ENCODE measurements at places on chromosomes 4 and X.
A peak's percentile ranks its signal among the peaks of the same experiment; 100 is the strongest.

GRCh38 chr4:12701384-12701783 is 782.8 kb downstream of the RAB28 start:
- DNase-seq = no peak

GRCh38 chr4:139965789-139966188 is 188.2 kb downstream of the MAML3 start:
- no peak for DNase-seq

- DNase-seq = no peak
Observed at GRCh38 chr4:11116940-11117339, 311.8 kb downstream of the HS3ST1 start.

GRCh38 chrX:121733514-121733913 is 686.1 kb downstream of the GLUD2 start:
- DNase-seq = no peak

DNA sequence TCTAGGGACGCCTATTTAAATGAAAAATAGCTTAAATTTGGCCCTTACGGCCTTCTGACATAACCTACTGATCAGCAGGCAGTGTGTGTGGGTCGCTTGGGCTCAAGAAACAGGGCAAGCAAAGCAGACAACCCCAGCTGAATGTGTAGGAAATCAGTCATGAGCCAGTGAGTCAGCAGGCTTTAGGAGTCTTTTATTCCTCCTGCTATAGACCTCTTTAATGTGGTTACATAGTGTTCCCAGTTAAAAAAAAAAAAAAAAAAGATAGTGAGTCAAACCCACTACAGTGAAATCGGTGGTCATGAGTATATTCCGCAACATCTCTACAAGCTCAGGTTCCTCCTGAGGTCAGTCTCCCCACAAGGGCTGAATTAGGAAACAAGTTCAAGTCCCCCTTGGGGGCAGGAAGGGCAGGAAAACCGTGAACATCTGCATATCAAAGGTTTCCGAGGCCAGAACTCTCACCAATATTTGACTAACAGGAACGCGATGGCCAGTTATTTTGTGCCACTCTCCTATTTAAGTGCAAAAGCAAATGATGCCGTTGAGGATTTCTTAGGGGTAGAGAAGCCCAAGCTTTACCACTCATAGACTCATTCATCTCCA is 32.7 kb downstream of the ACSL1 start:
- peak; percentile 82 for DNase-seq

GRCh38 chr4:24607334-24607733 is 23.0 kb upstream of the DHX15 start:
- no peak for DNase-seq

- no peak for DNase-seq
Observed at GRCh38 chr4:98539299-98539698, 119.1 kb downstream of the TSPAN5 start.

DNA sequence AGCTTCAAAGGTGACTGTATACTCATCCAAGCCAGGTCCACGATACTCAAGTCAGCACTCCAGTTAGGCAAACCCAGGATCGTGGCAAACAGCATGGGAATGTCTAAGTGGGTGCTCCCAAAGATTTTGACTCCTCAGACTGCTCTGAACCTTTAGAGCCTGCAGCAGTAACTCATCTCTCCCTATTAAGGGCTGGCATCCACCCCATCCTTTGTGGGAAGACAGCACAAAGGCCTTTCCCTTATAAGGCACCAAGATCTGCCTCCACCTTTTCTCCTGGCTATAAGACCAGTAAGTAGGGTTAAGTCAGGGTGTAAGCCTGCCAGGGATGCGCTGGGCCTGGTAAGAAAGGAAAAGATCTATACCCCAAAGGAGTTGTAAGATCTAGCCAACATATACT is 23.6 kb upstream of the SLC25A43 start:
- no peak for DNase-seq

- DNase-seq = peak; percentile 7
Observed at GRCh38 chr4:90113881-90114457, 13.2 kb upstream of the CCSER1 start.

DNA sequence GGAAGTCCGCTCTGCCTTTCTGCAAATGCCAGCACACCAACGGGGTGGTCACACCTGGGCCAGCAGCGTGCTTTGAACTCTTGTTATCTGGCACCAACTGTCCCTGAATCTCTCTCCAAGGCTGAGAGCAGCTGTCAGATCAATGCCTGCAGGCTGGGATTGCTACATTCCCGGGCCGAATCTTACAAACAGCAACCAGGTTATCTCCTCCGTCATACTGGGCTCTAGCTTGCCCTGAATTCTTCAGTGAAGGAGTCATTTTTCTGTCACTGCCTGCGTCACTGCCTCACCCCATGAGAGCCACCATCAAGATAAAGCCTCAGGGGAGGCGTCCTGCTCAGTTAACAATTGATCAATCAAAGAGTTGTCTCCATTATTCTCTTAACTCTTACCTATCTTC is 329.4 kb upstream of the PPARGC1A start:
- no peak for DNase-seq

DNA sequence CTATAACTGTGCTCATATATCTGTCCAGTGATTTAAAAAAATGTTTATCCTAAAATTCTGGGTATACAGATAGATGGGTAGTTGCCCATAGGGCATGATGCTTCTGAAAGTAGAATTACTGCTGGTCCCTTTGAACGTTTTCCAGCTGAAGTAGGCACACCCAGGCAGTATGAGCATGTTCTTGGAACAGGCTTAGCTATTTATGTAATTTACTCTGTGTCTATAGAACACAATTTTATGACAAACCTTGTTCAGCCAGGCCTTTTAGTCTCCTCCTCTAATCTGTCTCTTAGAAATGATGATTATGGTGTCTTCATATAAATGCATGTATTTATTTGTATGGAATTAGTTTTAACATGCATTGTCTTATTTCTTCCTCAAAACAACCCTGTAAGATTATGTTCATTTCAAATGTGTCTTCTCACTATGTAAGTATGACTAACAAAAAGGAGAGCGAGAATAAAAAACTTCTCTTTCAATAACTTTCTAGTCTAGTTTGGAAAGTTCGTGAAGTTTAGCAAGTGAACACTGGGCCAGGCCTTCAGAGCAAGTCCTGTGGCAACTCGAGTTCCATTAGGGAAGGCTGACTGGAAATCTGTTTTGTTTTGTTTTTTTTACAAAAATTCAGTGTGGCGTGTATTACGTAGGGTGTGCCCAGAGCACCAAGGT is 142.0 kb downstream of the AFF1 start:
- DNase-seq = no peak

- DNase-seq = no peak
Observed at GRCh38 chr4:79212311-79212710, 113.5 kb downstream of the NAA11 start.

GRCh38 chrX:37302569-37302968 is 46.6 kb upstream of the PRRG1 start:
- DNase-seq = no peak

DNA sequence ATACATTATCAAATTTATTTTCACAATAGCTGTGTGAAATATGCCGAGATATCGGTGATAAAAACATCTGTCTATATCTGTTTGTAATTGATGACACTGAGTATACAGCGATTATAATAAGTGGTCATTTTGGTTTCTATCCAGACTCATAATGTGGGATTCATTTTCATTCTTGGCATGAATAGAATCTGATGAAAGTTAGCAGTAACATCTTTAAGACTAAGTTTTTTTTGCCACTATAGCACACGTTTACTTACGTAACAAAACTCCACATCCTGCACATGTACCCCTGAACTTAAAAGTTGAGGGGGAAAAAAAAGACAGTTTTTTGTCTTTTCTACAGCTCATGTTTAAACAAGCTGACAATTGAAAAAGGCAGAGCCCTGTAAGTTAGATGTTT is 86.4 kb downstream of the PPA2 start:
- DNase-seq = no peak

GRCh38 chrX:37984880-37985279 is 21.5 kb upstream of the SYTL5 start:
- no peak for DNase-seq

- no peak for DNase-seq
Observed at GRCh38 chr4:154454710-154455109, 36.9 kb downstream of the DCHS2 start.

GRCh38 chr4:39146211-39146610 is 36.1 kb upstream of the WDR19 start:
- DNase-seq = no peak

- no peak for DNase-seq
Observed at GRCh38 chr4:82123934-82124333, 249.9 kb downstream of the HNRNPD start.

GRCh38 chr4:151418385-151418784 is 9.4 kb downstream of the FHIP1A start:
- peak; percentile 73 for DNase-seq

DNA sequence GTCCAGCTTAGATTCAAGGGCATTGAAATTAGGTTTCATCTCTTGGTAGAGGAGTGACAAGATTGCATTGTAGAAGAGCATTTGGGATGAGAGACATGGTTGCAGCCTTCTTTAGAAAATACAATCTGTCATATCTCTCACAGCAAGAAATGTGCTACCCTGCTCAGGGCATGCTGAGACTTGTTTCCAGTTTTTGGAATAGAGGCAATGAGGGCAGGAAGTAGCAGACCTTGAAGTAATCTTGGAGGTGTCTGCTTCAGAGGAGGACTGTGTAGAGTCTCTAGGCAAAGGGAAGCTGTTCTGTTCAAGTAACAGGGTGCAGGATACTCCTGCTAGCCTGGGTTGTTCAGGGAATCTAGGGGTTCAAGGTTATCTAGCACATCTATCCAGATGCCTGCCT is 116.1 kb upstream of the ZNF827 start:
- no peak for DNase-seq

- no peak for DNase-seq
Observed at GRCh38 chrX:41887691-41888090, 35.7 kb downstream of the CASK start.

GRCh38 chrX:73863268-73863667 is 300.3 kb downstream of the CHIC1 start:
- no peak for DNase-seq

DNA sequence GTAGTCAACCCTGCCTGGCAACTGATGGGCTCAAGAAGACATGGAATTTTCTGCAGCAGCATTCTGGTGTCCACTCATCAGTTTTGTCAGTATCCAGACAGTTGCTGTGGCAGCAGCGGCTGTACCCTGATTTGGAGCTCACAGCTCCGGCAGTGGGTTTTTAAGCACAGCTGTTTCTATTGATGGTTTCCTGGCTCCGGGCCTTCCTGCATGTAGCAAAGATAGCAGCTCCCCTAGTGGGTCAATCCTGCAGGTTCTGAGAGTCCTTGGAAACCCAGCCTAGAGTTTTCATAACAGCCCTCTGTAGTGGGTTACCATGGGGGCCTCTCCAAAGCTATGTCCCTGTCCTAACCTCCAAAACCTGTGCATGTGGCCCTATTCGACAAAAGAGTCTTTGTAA is 84.0 kb upstream of the ATP6AP2 start:
- no peak for DNase-seq

All from Panc1 (cell line).